ENCODE measurements at places on chromosomes 7 and 10.

GRCh38 chr7:49980465-49980864, 112.6 kb downstream of the ZPBP start:
- DNase-seq = no peak

DNA sequence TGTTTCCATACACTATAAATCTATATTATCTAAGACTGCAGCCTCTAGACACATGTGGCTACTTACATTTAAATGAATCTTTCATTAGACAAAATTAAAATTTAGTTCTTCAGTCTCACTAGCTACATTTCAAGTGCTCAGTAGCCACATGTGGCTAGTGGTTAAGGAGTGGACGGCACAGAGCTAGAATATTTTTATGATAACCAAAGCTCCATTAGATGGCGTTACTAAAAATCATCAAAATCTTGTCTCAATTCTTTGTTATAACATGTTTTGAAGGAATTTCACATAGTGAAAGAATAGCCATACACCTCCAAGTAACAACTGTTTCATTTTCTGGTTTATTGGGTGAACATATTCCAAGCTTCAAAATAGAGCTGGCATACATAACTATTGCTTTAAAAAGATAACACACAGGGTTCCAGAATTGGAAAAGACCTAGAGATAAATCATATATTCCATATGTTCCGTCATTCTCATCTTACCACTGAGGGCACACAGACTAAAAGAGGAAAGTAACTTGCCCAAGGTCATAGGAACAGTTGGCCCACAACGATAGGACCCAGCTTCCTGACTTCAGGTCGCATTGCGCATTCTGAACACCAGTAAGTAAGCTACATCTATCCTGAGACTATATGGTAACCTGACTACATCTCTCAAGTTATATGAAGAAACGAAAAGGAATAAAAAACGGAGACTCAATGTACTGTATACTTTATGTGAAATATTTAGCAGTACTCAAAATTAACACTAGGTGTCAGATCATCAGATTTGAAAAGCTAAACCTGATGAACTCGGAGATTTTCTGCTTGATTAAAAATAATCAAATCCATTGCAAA, 66.6 kb downstream of the CAV1 start:
- no peak for DNase-seq

DNA sequence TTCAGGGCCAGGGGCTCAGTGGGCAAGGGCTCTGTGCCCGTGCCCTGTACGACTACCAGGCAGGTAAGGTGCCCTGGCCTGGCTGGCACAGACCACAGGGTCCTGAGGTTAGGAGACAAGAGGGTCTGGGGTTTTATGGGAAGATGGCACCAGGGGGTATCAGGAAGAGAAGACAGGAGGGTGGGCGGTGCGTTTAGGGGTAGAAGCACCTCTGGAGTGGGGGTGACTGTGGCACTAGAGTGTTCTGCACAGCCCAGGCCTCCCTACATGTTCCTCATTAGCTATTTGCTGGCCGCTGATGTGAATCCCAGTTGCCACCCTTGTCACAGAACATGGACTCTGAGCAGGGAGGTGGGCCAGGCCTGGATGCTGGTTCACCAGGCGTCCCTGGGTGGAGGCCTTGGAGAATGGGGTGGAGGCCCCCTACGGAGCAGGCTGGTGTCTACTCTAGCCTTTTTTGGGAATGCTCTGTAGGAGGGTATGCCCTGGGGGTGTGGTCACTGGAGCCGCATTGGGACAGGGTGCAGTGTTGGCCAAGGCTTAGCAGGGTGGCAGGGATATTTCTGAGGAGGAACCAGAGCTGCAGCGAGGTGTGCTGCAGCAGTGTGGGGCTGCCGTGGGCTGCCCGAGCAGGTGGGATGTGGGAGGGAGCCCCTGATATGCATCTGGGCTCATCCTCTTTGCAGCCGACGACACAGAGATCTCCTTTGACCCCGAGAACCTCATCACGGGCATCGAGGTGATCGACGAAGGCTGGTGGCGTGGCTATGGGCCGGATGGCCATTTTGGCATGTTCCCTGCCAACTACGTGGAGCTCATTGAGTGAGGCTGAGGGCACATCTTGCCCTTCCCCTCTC, 5.0 kb downstream of the PGAM2 start:
- no peak for DNase-seq

- no peak for DNase-seq
Measured at GRCh38 chr10:42974693-42975002, 102.2 kb upstream of the RET start.

GRCh38 chr10:91378061-91378460, 32.1 kb upstream of the HECTD2 start:
- no peak for DNase-seq

- no peak for DNase-seq
Measured at GRCh38 chr7:33601101-33601500, 304.2 kb upstream of the BMPER start.

GRCh38 chr7:124084024-124084423, 51.2 kb upstream of the TMEM229A start:
- no peak for DNase-seq

GRCh38 chr10:29619241-29619669, 15.5 kb downstream of the SVIL start:
- DNase-seq = peak; percentile 61

DNA sequence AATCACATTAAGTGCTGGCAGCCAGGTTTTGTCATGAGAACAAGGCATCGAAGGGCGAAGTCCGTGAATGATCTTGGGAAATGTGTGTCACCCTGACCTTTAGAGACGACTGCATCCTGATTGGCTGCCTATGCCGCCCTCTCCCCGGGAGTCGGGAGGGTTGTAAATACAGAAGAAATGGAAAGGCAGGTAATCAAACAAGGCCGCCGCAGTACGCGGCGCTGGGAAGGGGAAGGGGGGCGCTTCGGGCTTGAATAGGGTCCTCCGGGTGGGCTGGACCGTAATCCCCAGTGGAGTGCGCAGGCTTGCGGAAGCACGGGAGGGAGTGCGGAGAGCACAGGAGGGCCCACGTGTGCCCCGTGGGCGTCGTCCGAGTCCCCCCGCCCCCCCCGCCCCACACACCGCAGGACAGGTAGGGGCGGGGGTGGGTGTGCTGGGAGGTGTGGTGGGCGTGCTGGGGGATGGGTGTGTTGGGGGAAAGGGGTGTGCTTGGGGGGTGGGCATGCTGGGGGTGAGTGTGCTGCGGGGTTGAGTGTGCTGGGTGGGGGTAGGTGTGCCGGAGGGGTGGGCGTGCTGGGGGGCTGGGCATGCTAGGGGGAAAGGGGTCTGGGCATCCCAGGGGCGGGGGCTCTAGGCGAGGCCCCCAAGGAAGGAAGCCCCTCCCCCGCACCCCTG, 169.4 kb downstream of the ARHGAP12 start:
- peak; percentile 67 for DNase-seq

- no peak for DNase-seq
Measured at GRCh38 chr7:147857152-147858140, 733.1 kb upstream of the C7orf33 start.

DNA sequence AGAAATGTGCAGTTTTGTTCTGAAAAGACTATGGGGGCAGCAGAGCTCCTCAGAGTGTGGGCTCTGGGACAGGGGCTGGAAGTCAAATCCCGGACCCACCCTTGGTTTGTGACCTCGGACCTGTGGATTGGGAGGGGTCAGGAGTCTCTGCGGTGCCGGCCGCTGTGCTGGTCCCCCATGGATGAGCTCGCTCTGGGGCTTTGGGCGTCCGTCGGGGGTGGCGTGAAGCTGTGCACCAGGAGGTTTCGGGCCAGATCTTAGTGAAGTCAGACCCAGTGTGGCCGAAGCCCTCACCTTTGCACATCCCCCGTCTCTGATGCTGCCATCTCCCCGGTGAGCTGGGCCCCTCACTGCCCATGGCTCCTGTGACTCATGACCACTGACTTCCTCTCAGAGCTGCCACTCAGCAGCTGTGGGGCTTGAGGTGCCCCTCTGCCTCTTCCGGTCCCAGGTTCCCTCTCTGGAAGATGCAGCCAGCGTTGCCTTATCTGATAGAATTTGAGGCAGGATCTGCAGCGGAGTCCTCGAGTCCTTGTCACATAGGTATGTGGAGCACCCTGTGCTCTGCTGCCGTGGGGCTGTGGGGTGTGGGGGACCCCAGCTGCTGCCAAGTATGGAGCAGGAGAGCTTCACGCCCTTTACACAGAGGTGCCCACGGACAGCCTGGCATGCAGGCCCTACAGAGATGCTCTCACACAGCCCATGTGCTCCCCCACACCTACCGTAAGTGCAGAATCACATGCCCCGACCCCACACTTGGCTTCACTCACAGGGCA, 11.4 kb upstream of the SCART1 start:
- no peak for DNase-seq

DNA sequence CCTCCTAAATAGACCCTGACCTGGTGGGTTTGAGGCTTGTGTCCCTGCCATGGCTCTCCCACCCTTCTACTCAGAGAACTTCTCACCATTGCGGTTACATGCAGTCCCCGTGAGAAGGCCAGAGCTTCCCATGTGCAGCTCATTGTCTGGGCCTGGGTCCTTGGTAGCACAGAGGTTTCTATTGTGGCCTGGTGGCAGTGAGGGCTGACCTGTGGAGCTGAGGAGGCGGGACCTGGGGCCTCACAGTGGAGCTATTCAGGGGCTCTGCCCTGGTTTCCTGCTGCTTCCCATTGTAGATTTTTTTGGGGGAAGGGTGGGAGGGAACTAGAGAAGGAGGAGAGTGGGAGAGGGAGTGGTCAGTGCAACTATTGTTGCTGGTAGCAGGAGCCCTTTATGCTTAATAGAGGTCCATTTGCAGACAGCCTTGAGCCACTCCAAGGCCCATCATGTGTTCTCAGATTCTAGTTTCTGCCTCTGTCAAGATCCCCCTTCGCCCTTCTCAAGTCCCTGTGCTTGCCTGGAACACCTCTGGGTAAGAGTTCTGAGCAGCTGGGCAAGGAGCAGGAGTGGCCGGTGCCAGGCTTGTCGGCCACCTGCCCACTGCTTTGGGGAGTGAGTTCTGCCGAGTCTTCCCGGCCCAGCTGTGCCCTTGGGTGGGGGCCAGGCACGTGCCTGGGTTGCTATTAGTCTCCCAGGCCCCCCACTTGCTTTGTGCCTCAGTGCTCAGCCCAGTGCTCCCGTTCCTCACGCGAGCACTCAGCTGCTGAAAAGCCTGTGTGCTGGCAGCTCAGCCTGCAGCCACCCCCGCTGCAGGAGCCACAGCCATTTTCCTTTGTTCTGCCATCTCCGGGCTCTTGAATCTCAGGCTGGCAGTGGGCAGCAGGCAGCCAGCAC, 10.7 kb downstream of the TSPAN14 start:
- no peak for DNase-seq

DNA sequence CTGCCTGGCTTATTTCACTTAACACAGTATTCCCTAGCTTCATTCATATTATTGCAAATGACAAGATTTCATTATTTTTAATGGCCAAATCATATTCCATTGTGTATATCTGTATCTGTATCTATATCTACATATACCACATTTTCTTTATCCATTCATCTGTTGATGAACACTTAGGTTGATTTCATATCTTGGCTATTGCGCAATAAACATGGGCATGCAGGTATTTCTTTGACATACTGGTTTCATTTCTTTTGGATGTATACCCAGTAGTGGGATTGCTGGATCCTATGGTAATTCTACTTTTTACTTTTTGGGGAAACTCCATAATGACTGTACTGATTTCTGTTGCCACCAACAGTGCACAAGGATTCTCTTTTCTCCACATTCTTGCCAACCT, 68.9 kb upstream of the CREB5 start:
- no peak for DNase-seq

DNA sequence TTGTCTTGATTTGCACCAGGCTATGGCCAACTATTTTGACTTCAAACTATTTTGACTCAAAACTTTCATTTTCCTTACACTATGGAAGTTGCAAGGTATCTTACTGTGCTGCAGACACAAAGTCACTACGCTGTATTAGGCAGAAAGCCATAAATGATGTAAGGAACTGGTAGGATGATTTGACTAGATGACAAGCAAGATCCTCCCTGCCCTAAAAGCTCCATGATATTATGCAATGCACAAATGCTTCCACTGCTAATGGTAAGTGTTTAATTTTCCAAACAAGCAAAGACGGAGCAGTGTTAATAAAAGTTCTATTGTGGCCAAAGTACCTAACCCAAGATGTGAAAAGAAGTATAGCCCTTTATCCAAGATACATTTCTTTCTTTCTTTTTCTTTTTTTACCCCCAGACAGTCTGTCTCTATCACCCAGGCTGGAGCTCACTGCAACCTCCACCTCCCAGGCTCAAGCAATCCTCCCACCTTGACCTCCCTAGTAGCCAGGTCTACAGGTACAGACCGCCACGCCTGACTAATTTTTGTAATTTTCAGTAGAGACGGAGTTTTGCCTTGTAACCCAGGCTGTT, 98.2 kb downstream of the ANK3 start:
- no peak for DNase-seq

DNA sequence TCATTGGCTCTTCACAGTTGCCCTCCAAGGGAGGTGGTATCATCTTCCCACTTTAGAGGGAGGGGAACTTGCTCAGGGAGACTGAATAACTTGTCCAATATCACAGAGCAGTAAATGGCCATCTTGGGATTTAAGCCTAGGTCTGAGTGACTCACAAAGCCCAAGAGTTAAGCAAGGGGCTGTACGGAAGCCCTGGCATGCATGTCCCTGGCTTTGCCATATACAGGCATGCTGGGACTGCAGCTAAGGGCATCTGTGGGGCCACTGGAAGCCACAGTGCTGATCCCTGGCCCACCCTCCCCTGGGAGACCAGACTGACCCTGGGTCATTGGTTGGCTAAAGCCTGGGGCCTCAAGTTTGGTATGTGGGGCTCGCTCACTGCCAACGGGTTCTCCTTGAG, 3.1 kb downstream of the VSIR start:
- DNase-seq = no peak

- no peak for DNase-seq
Measured at GRCh38 chr10:68442971-68443370, 28.8 kb downstream of the DNA2 start.

DNA sequence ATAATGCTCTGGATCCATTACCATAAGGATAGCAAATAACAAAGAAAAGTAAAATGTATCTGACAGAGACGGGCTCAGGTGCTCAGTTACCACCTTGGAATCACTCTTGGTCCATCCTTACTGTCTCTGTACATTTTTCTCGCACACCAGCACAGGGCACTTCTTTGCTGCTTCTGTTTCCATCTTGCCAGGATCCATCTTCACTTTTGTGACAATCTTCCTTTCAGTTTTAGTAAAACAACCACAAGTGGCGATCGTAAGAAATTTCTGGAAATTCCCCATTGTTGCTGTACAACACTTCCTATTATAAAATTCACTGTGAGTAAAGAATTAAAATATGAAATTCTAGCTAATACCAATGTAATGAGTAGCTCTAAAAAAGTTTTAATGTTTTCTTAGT, 695.5 kb downstream of the GRM8 start:
- DNase-seq = no peak

- DNase-seq = no peak
Measured at GRCh38 chr10:87090779-87091178, 3.9 kb downstream of the GLUD1 start.

- no peak for DNase-seq
Measured at GRCh38 chr10:48209241-48209640, 65.3 kb downstream of the FRMPD2 start.

- no peak for DNase-seq
Measured at GRCh38 chr7:21754963-21755362, 190.7 kb downstream of the CDCA7L start.

DNA sequence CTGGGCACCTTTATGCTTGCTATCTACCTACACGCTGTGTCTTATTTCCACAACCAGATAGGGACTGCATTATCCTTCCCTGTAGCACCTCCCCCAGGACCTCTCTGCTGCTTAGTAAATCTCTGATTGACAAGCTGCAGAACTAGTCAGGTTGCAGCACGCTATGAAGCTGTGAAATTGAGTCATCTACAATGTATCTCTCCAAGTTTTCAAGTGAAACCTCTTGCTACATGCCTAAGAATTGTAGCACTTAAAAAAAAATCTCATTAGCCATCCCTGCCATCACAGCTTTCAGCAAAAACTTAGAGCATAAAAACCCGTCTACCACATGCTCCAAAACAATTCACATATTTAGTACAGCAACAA, 69.7 kb upstream of the FGFR2 start:
- no peak for DNase-seq
